ENCODE measurements at places on chromosomes 11 and 22. TPM values are rescaled to one million over a fixed set of nuclear protein-coding genes. Genes with fewer than 3 reads are reported as not detected.

The CREB3L1 gene
- total RNA-seq: not detected

The PATE2 gene
- total RNA-seq: not detected

The LRRN4CL gene
- not detected for total RNA-seq

The CWC15 gene
- 81.3 TPM for total RNA-seq

The HBE1 gene
- total RNA-seq: not detected

DNA sequence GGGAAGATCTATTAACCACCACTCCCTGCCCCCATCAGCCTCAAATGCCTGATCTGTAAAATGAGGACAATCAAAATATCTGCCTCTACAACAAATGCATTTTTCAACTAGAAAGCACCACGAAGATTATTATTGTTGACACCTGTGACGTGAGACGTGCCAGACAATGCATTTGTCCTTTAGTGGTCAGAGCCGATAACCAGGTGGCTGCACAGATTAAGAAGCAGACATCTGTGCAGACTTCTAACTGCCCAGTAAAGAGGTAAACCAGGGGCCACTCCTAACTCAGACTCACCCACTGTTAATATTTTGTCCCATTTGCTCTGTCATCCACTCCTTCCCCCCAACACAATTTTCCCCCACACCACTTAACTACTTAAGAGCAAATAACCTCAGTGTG, 11.7 kb downstream of the PLEKHA7 start:
- DNase-seq: no peak

DNA sequence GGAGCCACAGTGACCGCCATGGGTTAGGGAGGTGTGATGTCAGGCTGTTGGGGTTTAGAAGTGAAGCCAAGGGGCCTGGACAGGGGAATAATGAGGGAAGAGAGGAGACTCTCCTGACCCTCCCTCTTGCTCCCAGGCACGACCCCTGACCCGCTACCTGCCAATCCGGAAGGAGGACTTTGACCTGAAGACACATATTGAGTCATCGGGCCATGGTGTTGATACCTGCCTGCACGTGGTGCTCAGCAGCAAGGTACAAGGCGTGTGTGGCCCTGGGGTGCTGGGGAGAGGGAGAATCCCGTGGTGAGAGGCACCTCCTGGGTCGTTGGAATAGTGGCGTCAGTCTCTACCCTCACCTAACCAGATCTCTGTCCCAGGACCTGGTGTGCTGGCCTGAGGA, 29.5 kb downstream of the TREH start:
- DNase-seq: no peak

DNA sequence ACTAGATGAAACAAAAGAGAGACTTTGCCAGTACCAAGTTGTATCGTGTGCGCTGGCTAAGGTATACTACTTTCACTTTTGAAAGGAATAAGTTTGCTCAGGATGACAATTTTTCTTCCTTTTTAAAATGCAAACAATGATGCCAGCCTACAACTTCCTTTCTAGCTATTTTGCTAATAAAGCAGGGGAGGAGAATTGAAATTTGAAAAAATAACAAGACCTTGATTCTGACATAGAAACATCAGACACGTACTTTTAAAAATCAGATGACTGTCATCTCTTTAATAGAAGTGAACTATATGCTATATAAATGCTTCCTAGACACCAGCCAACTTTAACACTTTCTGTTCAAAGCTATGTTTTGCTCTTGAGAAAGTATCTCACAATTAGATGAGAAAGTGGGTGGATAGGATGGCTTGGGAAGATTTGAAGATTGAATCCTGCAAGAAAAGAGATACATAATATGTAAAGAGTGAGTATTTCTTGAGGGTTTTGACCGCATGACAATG, 41.7 kb upstream of the BLID start:
- no peak for DNase-seq

- no peak for DNase-seq
Observed at GRCh38 chr11:19075636-19076035, 15.1 kb upstream of the MRGPRX2 start.

DNA sequence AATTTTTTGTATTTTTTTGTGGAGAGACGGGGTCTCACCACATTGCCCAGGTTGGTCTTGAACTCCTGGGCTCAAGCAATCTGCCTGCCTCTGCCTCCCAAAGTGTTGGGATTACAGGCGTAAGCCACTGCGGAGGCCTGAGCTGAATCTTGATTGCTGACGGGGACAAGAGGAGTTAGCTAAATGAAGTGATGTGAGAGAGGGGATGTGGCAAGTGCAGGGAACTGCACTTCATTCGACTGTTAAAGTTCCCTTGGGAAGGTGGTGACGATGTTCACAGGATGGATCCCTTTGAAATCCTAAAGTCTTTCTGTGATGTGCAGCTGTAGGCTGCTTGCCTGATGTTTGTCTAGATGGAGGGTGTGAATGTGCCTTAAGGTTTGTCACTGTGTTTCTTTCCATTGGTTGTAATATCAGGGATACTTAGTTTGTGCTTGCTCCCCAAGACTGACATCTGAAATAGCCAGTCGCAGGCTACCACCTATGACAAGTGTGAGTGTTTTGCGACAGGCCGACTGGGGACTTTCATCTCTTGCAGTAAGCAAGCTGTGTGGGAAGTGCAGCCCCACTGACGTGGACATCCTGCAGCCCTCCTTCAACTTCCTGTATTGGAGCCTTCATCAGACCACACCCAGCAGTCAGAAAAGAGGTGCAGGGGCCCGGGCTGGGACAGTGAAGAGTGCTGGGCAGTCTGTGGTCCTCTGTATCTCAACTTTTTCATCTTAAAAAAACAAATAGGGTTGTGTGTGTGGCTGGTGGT, 19.6 kb upstream of the CCDC134 start:
- DNase-seq: peak; percentile 98

- DNase-seq: no peak
Observed at GRCh38 chr22:29215012-29215860, 9.5 kb downstream of the EMID1 start.

- no peak for DNase-seq
Observed at GRCh38 chr11:85348945-85349344, 278.2 kb downstream of the DLG2 start.

GRCh38 chr22:45515676-45516075, 13.0 kb downstream of the FBLN1 start:
- no peak for DNase-seq

- DNase-seq: no peak
Observed at GRCh38 chr11:130429120-130429681, 792 bp upstream of the ADAMTS8 start.
